Cortex of kidney (tissue), 1 donor: ENCODE measurements at places on chromosomes 7 and 10.

DNA sequence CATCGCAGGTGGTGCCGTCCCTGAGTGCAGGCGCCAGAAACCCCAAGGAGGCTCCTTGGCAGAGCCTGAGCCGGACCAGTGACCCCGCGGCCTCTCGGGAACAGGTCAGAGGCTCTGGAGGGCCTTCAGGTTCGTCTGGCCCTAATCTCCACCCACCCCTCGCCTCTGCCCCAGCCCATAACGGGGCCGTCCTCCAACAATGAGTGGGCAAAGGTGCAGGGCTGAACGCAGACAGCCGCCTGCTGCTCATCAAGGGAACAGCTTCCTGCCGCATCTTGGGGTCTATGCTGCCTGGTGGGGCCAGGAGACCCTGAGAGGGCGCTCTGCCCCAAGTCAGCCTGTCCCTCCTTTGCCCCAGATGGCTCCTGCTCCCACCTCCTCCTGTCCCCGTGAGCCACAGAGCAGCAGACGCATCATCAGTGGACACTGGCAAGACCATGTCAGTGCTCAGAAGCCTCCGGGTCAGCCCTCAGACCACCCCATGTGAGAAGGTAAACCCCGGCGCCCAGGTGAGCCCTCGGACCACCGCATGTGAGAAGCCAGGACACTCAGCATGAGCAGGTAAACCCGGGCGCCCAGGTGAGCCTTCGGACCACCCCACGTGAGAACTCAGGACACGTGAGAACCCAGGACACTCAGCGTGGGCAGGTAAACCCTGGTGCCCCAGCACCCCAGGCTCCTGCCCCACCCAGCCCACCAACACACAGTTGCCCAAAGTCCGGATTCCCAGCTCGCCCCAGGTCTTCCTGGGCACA lies 142.0 kb downstream of the PTPRN2 start:
- no peak for DNase-seq

GRCh38 chr7:152760854-152761748 lies 1.5 kb downstream of the ACTR3B start:
- DNase-seq, result no peak

- no peak for DNase-seq
These were observed 45.1 kb downstream of the CYP2C9 start for GRCh38 chr10:94983555-94983954.

DNA sequence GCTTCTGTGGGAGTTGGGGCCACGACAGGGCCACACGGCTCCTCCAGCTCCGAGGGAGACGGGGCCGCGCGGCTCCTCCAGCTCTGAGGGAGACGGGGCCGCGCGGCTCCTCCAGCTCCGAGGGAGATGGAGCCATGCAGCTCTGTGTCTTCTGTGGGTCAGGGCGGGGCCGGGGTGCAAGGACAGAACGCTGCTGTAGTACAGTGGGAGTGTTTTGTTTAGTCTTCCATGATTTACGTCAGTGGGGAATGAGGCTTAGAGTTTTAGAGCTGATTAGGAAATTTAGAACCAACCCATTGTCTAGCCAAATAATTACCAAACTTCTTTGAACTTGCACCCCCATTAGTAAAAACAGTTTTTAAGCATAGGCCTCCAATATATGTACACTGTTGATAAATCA lies 32.9 kb upstream of the PRKAR1B start:
- DNase-seq, result no peak

- DNase-seq, result no peak
These were observed 29.3 kb upstream of the HECW1 start for GRCh38 chr7:43083106-43083505.
